NAMALWA (cell line): ENCODE measurements at places on chromosomes 16 and 17.

DNA sequence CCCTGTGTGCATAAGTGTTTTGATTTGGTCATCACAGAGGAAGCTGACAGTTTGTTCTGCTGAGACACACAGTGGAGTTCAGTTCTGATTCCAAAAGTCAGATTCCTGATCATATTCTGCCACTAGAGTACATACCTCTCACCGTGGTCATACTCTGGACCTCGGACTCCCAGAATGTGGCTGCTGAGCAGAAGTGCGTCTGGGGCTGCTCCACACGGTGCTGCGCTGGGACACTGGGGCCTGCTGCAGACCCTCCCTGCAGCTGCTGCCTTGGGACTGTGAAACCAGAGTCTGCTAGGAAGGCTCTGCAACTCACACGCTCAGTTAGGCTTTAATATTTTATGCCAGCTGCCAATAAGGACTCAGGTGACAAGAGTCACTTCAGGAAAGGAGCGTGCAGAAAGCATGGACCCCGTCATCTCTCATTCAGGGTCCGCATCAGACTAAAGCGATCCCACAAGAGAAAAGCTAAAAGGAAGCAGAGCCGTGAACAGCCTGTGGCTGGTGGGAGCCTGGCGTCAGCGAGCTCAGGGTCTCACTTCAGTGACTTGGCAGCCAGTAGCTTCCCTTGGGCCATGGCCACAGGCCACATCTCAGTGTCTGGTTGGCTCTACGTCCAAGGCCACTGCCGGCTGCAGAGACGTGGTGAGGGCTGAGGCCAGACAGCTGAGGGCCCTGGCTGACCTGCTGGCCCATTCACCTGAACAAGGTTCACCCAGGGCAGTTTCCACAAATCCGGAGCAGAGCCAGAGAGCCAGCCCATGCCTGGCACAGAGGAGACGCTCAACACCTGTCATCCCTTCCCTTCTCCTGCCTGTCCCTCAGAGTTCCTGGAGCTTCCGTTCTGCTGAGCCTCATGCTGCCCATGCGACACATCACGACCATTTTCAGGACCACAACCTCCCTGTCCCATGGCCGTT is 24.7 kb upstream of the KIFC3 start:
- DNase-seq = no peak

DNA sequence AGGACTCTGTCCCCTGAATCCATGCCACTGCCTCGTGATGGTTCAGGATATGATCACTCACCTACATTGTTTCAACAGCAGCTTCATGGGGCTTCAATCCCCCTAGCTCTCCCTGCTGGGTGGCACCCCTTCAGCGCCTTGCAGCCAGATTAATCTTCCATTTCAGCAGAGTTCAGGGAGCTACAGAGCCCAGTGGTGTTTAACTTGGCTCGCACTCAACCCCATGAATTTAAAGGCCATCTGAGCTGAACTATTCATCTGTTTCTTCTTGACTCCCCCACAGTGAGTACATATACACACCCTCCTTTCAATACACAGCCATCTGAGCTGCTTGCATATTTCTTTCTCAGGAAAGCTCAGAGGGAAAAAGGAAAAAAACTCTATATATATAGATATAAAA is 202.8 kb upstream of the C16orf82 start:
- no peak for DNase-seq

- no peak for DNase-seq
Observed at GRCh38 chr17:38588788-38589174, 17.0 kb downstream of the SRCIN1 start.

DNA sequence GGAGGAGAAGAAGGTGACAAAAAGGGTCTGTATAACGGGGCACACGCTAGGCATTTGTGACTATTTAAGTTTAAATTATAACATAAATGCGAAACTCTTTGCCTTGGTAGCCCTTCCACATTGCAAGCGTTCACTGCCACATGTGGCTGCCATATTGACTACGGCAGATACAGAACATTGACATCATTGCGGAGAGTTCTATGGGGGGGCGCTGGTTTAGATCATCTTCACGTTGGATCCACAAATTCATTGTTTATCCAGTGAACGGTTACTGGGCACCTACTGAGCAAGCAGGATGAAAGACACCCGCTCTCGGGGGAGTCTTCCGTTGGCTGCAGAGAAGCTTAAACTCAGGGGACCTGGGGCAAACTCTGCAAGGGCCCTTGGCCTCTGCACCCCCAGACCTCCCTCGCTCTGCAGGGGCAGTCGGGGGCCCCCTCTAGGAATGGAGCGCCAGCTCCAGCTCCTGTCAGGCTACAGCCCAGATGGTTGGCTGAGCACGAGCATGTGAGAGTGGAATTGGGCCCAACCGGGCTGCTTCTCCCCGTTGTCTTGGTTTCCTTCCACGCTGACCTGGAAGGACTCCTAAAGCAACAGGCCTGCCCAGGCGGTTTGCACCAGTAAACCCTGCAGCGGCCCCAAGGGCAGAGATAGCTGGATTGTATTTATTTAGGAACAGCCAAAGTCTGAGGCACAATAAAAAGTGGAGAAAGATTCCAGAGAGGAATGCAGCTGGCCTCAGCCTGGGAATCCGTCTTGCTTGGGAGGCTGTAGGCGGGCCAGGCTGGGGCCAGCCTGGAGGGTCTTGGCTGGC is 172.2 kb downstream of the SEC14L1 start:
- DNase-seq = no peak

- no peak for DNase-seq
Observed at GRCh38 chr17:47276868-47277267, 23.2 kb downstream of the ITGB3 start.

DNA sequence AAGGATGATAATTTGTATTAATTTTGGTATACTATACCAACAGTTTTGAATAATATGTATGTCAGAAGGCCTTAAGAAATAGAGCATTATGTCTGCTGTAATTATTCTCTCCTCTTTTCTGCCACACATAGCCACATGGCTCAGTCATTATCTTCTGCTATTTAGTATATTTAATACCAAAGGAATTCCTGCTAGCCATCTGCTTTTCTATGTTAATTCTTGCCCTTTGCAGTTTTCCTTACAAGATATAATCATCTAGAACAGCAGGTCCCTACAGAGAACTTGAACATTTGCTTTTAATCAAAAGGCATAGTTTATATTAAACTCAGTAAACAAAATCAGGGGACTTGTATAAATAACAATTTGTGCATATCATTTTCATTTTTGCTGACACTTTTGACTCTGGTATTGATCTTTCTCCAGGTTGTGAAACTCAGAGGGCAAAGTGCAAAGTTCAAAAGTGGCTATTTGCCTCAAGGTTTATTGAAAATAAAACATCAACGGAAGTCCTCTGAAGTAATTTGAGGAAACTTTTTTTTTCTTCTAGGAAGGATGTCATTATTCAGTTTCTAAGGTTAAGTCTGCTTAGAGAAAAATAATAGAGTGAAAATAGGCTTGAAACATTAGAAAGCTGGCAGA is 702.0 kb downstream of the KCNJ2 start:
- DNase-seq = no peak
